ENCODE measurements at places on chromosomes 11 and 22. TPM values are rescaled to one million over a fixed set of nuclear protein-coding genes. Genes with fewer than 3 reads are reported as not detected.
A peak's percentile ranks its signal among the peaks of the same experiment; 100 is the strongest.

GRCh38 chr22:27810609-27811151, 9.1 kb upstream of the MN1 start:
- peak; percentile 17 for DNase-seq

- DNase-seq, result no peak
Observed at GRCh38 chr22:49009359-49010063, 818.2 kb downstream of the BRD1 start.

DNA sequence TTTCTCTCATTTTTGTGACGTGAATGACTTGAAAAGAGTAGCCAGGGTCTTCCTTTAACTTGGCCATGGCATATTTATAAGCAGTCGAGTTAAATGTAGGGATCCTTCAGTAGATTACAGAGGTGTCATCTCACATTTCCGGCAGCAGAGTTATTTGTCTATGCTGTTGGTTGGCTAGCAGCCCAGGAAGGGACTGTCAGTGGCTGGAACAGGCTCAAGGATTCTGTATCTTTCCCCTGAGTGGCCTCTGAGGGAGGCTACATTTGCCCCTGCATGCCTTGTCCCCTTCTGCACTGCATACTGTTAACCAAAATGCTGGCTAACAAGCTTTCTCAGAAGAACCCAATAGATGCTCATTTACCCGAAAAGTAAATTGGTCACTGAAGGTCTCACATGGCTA, 187.6 kb downstream of the PGR start:
- DNase-seq, result peak; percentile 5

- no peak for DNase-seq
Observed at GRCh38 chr11:95299078-95299679, 68.2 kb upstream of the SESN3 start.

DNA sequence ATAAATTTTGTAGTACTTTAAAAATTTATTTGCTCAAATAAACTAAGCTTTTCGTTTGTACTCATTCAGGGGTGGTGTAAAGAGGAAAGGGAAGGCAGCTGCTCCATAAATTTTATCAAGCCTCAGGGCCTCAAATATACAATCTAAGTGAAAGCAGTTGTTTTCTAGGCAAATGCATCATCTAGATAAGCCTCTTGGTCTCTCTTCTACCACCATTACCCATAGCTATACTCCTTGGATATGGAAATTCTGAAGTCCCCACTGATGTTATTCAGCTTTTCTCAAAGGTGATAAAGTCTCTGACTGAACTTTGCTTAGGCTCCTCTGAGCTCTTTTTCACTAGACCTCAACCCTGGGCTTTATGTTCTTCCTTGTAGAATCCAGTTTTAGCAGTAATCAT, 1313.1 kb downstream of the JRKL start:
- DNase-seq, result no peak

- DNase-seq, result no peak
Observed at GRCh38 chr11:56160217-56160616, at the start of gene OR8K5. Gene OR8K5, minus strand, starts transcription at chr11:56160317. Its CDS starts 0 bp downstream, at chr11:56160317.

DNA sequence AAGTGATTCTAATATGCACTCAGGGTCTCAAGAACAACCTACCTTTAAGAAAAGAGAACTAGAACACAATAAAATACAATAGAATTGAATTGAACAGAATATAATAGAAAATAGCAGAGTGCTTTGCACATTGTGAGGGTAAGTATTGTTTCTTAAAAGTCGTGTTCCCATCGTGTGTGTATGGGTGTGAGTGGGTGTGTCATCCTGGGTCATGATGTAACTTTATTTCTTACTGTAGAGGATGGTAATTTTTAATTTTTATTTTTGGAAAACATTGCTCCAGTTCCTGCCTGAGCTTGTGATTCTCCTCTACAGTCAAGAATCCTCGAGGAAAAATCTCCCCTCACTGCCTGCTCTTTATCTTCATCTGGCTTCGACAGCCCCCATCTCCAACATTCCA, 75.7 kb upstream of the CSNK2A3 start:
- no peak for DNase-seq

The RGL4 gene
- not detected for total RNA-seq

The PGM2L1 gene
- total RNA-seq, result 3.5 TPM

The SELENOM gene
- 394 TPM for total RNA-seq

The ZNF70 gene
- total RNA-seq, result 6.7 TPM

The TRPC6 gene
- not detected for total RNA-seq
